ENCODE measurements at places on chromosomes 3 and 15.

- no peak for DNase-seq
Measured at GRCh38 chr3:17151598-17152373, 267.0 kb downstream of the PLCL2 start.

DNA sequence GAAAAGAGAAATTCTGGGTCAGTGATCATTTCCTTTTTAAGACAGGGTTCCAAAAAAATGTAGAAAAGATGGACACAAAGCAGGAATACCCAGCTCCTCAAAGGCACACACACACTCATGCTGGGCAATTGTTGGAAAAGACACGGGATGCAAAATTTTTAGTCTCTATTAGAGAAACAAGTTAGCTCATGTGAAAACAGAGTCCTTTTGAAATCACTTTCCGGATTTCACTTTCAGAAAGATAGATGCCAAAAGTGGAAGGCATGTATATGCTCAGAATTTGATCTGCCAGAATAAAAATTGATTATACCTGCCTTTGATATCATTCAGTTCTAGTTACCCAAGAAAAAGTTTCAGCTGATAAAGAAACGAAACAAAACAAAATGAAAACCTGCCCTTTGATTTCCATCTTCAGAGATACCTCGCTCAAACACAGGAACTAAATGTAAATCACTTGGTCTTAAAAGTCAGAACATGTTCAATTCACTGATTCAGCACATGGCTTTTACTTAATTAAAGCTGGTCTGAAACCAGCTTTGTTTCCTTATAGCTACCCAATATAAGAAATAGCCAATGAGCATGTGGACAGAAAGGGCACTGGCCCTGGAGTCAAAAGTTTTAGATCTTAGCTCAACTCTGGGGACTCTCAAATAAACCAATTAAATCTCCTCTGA, 52.8 kb downstream of the PLD1 start:
- no peak for DNase-seq

DNA sequence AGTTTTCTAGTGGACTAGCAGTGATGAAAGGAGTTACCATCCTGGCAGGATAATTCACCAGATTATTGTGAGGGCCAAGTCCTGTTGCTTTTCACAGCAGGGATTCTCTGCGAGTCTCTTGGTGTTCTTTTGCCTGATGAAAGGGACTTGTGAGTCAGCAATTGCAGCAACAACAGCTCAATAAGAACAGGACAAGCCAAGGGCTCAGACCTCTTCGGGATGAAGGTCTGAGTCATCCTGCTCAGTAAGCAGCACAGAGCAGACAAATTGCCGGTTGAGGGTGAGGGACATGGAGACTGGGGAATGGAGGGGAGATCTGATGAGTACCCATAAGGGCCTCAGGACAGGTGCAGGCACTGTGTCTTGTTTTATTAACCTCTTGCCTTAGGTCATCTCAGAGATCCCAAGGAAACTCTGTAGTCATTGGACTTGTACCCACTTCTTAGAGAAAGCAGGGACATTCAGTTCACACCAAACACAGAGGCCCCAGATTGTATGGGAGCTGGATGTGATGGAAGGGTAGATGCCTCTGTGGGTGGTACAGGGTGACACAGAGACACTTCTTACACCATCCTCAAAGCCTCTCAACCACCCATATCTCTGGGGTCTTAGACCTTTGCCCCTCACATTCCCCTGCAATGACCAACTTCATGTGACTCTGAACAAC, 173.8 kb upstream of the TLE3 start:
- no peak for DNase-seq

- no peak for DNase-seq
Measured at GRCh38 chr15:66830823-66831222, 128.8 kb downstream of the SMAD6 start.

DNA sequence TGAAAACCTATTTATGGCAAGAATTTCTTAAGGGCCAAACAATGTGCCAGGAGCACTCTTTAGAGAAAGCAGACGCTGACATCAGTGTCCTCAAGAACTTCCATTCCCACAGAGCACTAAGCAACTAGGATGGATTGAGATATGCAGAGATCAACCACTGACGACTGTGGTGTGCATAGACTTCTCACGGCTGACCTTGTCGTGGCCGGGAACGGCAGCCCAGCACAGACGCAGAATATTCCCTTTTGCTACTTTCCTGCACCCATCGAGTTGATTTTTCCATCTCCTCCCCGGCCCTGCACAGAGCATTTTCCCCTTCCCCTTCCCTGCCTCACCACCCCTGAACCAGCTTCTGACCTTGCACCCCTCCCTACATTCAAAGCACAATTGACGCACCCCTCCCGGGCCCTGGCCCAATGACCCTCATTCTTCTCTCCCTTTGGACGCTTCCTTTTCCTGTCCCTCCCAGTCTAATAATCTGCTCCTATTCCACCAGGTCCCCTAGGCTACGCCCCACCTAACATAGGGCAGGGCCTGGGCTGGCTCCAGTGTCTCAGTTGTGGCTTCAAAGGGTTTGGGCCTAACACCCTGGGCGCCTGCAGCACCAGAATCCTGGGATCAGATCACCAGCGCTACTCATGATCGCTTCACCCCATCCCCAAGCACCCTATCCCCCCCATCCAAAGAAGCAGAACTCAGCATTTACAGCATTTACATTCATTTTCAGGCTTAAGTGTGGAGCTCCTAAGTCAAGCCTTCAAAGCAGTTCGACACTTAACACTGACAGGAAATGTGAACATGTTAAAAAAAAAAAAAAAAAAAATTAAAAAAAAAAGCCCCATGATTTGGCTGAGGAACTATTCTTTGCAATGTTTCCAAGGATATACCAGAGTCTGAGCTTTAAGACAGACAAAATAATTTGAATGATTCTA, 151.2 kb downstream of the FOXP1 start:
- no peak for DNase-seq

- no peak for DNase-seq
Measured at GRCh38 chr15:99306694-99307338, 55.5 kb downstream of the LRRC28 start.

DNA sequence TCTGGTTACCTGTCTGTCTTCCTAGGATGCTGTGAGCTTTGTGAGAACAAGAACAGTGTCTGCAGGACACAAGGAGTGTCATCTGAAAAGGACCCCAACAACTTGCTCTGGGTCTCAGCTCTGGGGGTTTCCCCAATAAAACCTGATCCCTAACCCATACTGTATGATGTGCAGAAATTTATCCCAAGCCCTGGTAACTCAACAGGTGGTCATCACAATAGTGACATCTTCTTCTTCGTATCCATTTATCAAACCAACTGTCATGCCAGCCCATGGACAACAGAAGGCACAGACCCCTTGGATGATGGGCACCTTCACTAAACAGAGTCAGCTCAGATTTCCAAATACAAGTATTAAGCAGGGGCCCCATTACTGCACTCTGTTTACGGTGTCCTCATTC, 127.5 kb downstream of the UACA start:
- no peak for DNase-seq

GRCh38 chr3:158167737-158168557, 58.1 kb downstream of the RSRC1 start:
- DNase-seq: no peak

DNA sequence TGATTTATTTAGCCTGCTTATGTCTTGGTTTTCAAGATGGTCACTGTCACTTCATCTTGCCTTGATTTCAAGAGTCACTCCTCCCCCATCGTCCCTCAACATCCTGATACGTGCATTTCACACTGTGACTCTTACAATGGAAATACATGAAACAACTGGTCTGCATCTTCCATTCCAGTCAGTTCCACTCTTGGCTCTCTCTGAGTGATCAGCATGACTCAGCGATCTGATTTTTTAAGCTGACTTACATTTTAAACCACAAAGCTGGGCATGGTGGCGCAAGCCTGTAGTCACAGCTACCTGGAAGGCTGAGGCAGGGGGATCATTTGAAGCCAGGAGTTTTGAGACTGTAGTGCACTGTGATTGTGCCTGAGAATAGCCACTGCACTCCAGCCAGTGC, 271.2 kb upstream of the ROPN1 start:
- no peak for DNase-seq

DNA sequence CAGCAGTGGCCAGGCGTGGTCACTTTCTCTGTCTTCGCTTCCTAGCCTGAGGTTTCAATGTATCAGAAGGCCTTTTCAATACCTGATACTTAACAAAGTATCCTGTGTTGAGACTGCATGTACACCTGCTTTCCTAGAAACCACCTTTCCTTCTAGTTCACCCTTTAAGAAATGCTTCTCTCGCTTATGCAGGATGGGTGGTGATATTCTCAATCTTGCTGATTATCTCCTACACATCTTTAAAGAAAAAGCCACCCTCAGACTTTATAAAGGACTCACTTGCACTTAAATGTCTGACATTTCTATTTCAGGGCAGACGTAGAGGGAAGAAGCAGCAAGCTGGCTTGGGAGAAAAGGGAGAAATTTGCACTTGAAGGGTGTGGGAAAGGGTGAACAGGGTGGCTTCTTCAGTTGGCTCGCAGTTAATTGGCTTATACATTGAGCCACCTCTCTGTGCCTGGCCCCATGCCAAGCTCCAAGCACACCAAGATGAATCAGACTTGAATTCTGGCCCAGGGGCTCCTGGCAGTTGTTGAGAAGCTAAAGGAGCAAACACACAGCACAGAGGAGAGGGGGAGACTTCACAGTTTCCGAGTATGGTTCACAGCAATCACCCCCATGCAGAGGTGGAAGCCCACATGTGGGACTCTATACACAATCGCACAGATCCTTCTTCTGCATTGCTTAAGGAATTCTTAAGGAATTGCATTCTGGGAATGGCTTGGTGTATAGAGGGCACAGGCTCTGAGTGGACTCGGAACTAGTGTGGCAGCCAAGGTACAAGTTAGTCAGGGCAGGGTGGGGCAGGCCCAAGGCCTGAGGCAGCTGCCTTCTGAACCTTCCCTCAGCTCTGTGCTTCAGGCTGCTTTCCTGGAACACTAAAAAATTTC, 1.3 kb downstream of the ARL6IP5 start:
- DNase-seq: no peak

GRCh38 chr3:150239766-150240165, 168.3 kb upstream of the TSC22D2 start:
- DNase-seq: no peak

- DNase-seq: no peak
Measured at GRCh38 chr3:120245386-120245785, 39.6 kb downstream of the GPR156 start.

GRCh38 chr3:168995129-168995528, 668.4 kb downstream of the MECOM start:
- DNase-seq: no peak

DNA sequence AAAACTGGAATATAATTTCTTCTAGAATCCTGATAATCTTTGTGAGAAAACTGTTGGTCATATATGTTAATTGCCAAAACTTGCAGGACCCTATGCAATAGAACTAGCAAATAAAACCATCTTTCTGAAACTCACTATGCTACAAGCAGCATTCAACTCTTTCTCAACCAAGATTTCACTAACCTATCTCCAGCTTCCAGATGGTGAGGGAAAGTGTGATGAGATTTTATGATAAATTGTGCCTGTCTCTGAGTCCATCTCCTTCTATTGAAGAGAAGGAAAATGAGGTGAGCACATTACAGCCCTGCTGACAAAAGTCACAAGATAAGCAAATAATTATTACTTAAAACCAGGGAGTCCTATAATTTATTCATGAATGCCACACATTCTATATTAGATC, 44.1 kb upstream of the UBE2Q2 start:
- no peak for DNase-seq

GRCh38 chr3:179428876-179429548, 22.3 kb downstream of the GNB4 start:
- no peak for DNase-seq

Data from cortex of kidney (tissue), 1 donor.